ENCODE measurements at places on chromosomes 13 and 19.

GRCh38 chr19:681029-682019 is 5.1 kb downstream of the FSTL3 start:
- DNase-seq, result no peak

DNA sequence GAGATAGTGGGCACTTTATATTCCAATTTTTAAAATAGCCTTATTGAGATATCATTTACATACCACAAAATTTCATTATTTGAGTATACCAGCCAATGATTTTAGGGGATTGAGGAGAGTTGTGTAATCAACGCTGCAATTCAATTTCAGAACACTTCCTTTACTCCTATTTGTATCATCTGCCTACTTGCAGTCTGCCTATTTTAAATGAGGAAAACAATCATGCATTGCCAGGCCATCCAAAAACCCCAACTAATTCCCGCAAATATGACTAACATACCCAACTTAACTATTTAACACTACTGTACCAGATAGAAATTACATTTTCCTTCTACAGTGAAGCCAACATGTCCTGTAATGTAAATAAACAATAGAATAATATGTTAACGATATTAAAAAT is 26.7 kb downstream of the CAB39L start:
- DNase-seq, result no peak

GRCh38 chr19:2850256-2850925 is 9.1 kb downstream of the ZNF555 start:
- DNase-seq, result no peak

GRCh38 chr19:3605770-3606169 is 905 bp downstream of the TBXA2R start:
- DNase-seq, result no peak

DNA sequence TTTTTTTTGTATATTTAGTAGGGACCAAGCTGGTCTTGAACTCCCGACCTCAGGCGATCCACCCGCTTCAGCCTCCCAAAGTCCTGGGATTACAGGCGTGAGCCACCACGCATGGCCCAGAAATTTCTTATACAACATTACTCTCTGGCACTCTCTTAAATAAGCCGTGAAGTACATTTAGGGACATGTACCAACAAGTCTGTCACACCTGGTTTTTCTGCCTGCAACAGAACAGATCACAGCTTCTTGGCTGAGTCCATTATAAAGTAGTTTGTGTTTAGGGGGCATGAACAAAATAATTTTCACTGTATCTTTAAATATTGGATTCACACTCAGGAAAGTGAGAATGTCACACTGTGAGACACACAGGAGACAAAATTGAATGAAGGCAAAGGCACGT is 1567.3 kb downstream of the SLITRK5 start:
- DNase-seq, result no peak

DNA sequence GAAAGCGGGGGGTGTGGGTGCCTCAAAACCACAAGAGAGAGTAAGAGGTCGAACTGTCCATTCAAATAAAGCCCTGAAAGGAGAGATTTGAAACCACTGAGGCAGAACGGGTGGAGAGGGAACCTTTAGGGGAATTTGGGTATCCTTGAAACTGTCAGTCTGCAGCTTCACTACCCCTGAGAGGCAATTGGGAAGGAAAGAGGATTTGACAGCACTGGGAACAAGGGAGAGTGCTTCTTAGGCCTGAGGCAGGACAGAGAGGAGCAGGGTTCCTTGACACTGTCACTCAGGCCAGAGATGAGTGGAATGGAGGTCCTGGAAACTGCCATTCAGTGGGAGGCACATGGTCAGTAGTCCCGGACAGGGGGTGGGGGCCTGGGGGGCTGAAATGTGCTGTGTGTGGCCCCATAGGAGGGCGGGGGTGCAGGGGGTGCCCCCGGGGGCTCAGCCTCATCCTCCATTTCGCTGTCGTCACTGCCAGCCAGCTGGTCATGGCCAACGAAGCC is 5.0 kb downstream of the GFY start:
- no peak for DNase-seq

DNA sequence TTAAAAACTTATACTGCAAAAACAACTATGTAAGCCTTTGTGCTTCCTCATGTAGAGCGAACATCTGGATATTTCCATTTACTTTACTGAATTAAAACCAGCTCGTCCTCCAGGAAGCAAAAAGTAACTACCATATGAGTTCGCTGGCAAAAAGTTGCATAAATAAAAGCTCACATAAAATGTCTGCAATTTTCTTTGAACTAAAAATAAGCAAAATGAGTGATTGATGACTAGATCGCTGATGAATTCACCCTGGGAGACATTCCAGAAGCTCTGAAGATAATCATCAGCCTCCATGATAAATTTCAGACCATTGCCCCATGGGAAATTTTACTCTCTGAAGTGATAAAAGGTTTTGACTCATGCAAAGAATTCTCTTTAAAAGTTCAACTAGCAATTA is 67.3 kb upstream of the SACS start:
- DNase-seq, result peak; percentile 99

DNA sequence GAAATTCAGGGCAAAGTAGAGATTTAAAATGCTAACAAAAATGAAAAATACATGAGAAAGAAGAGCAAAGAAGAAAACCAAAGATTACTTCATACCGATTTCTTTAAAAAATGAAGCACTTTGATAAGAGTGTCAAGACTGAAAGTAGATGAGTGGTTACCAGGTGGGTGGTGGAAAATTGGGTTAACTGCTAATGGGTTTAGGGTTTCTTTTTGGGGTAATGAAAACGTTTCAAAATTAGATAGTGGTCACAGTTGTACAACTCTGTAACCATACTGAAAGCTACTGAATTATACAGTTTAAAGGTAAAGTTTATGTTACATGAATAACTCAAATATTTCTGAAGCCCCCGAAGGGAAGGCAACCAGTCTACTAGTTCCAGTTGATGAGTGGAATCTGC is 179.4 kb downstream of the NDFIP2 start:
- DNase-seq, result no peak

DNA sequence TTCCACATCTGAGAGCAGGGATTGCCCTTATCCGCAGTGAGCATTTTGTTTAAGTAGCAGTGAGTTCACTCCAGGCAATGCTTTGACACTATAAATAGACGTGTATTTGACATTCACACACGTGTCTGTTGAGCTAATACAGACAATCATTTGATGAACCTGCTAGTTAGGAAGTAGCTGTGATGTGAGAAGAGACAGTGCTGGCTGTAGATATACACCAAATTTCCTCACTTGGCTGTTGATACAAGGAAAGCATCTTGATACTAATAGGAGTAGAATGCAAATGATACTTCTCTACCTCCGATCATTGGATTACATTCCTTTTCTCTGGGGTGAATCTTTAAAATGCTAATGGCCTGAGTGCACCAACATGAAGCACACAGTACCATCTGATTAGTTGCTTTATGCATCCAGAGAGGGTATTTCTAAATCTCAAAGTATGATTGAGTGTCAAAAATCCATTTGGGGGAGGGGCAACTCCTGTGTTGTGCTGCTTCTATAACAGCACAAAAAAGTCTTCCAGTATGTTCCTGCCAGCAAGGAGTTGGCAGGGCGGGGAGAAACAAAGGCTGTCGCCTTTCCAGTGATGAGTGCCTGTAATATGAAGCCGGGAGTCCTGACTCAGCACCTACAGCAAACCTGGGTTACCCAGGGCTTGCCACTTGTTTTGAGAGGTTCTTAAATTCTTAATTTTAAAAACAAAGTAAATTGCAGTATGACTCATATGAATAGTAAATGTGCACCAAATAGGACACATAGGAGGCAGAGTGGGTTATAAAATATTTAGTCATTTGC is 7.0 kb downstream of the CUL4A start:
- no peak for DNase-seq

DNA sequence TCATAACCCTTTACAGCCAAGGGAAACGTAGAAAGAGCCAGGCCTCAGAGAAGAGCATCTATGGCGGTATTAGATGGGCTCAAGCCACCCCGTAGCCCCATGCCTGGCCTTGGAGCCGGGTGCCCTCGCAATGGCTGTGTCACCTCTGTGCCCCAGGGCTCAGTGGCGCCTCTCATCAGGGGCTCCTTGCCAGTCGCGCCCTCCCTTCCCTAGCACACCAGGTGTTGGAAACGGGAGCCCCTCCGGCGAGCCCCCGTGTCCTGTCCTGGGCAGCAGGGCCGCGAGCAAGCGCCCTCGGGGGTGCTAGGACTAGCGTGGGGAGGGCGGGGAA is 453 bp downstream of the ZNF256 start:
- no peak for DNase-seq

GRCh38 chr19:12940897-12941296 is 2.5 kb downstream of the CALR start:
- DNase-seq, result no peak

- no peak for DNase-seq
Measured at GRCh38 chr13:60869941-60870613, 473.1 kb downstream of the TDRD3 start.

DNA sequence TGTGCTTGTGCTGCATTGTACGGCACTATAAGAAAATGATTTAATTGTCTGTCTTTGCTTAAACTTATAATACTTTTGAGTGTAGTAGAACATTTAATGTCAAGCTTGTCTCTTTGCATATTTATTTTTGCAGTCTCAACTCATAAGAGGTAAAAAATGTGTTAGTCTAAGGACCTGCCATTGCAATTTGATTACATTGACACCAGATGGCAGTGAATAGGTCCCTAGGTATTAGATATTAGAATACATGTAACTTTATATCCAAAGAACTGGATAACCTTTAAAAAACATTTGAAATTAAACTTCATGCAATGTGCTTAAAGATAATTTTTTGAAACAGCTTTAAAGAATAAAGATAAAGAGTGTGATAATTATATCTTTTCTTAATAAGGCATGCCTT is 1421.3 kb downstream of the OLFM4 start:
- no peak for DNase-seq

DNA sequence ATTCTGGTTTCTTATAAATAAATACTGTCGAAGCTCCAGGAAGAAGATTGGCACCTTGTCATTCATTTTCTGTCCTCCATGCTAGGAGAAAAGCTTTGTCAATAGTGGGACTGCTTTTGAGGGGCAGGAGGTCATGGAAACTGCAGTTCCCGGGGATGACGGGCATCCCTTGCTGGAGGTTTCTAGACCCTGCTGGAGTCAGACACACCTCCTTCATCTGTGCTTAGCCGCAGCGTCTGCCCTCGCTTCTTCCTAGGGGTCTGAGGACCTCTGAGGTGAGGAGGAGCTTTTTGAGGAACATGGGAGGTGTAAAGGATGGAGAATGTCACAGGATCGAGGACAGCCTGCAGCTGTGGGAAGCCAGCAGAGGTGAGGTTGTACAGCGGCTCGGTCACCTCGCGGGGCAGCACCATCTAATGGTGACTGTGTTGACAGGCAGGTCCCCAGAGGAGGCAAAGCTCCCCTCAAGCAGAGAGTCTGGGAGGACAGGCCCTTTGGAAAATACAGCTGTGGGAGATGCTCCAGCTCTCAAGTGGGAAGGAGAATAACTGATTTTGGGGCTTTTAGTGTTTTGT is 172.7 kb upstream of the RNF113B start:
- DNase-seq, result no peak

DNA sequence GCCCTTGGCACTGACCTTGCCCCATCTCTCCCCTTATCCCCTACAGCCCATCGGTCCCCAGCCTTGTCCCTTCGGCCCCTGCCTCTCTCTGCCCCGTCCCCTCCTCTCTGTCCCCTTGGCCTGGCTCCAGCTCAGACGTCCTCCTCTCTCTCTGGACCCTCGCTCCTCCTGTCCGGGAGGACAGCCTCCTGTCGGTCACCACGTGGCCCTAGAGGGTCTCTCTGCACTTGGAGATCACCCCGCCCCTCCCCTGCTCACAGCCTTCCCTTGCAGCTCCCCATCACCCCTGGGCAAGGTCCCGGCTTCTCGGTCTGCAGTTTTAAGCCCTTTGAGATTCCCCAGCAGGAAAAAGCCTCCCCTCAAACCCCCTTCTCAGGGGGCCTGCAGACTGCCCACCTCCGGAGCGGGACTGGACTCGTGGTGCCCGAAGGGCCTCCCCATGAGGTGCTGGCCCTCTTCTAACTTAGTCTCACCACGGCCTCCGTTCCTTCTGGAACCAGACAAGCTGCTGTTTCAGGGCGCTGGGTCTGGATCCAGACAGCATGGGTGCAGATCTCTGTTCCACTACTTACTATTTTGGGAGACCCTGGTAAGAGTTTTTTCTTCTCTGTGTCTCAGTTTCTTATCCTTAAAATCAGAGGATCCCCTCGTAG is 3.3 kb upstream of the KLK15 start:
- DNase-seq, result no peak

GRCh38 chr13:24123761-24124160 is 36.8 kb upstream of the SPATA13 start:
- no peak for DNase-seq

- no peak for DNase-seq
Measured at GRCh38 chr13:96781141-96781540, 213.1 kb downstream of the OXGR1 start.

GRCh38 chr13:66655847-66656454 is 574.2 kb downstream of the PCDH9 start:
- DNase-seq, result no peak

DNA sequence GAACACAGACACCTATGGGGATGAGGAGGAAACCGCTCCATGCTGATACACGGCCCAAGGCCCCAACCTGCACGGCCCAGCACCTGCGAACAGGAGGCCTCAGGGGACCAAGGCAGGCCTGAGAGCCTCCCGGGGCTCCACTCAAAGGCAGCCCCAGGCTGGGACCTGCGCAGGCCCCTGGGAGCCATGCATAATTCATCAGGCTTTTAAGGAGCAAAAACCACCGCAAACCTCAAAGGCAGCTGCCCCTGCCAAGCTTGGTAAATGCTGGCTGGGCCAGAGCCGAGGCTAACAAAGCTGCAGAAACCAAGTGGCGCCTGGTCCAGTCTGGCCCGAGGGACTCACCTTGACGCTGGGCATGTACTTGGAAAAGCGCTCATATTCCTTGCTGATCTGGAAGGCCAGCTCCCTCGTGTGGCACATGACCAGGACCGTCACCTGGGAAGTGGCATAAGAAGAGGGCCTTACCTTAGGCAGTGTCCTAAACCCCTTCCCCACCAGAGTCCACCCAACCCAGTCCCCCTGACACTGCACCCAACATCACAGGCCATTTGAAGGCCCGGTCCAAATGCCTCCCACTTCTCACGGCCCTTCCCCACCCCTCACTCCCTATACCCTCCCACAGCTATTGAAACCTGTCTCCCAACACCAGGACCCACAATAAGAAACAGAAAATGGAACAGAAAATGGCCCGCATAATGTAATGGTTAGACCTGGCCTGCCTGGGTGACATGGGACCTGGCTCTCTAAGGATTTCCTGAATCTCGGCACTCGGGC is 7.8 kb downstream of the DDX39A start:
- DNase-seq, result no peak

GRCh38 chr13:74077375-74077774 is 56.8 kb downstream of the KLF12 start:
- no peak for DNase-seq
